ENCODE measurements at places on chromosomes 6 and 20.

DNA sequence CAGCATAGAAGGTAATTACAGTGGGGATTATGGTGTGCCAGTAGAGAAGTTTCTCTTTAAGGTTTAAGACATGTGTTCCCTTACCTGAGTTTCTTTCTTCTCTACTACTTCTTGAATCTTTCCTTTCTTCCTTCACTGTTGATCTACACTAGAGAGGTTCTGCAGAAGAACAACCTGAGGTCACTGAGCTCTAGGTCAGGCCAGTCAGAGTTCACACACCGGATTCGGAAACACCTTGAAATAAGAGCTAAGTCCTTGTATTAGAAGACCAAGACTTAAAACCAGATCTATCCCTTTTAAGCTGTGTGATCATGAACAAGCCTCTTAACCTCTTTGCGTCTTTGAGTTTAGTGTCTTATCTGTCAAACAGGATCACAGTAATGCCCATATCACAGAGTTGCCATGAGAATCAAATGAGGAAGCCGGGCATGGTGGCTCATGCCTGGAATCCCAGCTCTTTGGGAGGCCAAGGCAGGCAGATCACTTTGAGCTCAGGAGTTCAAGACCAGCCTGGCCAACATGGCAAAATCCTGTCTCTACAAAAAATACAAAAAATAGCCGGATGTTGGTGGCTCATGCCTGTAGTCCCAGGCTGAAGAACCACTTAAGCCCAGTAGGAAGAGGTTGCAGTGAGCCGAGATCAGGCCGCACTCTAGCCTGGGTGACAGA, 22.0 kb upstream of the TGM3 start:
- DNase-seq, result no peak

- DNase-seq, result no peak
Observed at GRCh38 chr6:14141351-14142062, 23.9 kb downstream of the CD83 start.

DNA sequence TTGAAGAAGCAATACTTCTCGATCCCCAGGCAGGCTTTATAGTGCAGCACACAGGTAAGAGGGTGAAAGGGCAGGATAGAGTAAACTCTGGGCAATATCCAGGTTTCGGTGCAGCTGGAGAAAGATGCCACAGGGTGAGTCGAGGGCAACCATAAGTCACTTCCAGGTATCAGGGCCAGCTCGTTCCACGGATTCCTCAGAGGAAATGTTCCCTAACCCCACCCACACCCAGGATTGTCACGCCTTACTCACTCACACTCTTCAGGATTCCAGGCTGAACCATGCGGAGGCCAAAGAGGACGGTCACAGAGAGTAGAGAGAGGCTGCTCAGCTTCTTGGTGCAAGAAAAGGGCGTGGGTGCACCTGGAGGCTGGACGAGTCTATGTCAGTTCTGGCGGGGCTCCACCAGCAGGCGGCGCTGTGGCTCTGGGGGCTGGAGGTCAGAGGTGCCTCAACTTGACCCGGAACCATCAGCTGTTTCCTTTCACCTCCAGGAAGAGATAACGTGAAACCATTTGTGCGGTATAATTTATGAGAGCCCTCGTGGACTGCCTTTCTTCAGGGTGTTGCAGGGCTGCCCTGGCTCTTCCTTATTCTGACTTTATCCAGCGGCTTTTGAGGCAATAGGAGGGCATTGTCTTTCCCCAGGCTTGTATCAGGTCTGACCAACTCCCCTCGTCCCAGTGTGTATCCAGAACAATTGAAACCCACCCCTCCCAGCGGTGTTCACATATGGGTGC, 14.5 kb upstream of the WFDC12 start:
- peak; percentile 2 for DNase-seq

DNA sequence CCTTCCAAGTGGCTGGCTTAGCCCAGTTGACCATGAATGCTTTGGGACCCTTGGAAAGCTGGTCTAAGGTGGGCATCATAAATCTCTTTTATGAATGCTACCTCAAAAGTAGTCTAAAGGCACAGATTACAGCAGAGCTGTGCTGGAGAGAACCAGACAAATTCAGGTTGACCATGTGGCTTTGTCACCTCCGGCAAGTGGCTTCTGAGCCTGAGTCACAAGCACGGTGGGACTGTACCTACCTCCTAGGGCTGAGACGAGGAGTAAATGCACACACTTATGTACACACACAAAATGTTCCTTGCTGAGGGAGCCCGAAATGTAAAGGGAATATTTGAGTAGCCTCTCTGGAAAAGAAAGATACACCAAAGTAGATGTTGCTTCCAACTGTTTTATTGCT, 155.9 kb downstream of the NFATC2 start:
- DNase-seq, result no peak

GRCh38 chr20:46205349-46205748, 87.2 kb downstream of the CD40 start:
- no peak for DNase-seq

DNA sequence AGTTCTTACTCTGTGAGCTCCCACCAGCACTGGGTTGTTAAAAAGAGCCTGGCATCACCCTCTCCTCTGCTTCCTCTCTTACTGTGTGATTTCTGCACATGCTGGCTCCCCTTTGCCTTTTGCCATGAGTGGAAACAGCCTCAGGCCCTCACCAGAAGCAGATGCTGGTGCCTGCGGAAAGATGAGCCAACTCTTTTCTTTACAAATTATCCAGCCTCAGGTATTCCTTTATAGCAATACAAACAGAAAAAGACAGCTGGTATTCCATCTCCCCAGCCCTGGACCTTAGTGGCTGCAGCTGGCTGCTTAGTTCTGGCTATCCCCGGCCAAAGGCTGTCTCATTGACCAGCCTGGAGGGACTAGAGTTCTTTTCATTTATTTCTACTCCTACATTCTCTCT, 129.1 kb downstream of the IMPG1 start:
- no peak for DNase-seq

- DNase-seq, result no peak
Observed at GRCh38 chr6:34583861-34584604, 27.9 kb upstream of the SPDEF start.

GRCh38 chr6:40325791-40326190, 261.4 kb downstream of the LRFN2 start:
- DNase-seq, result no peak

DNA sequence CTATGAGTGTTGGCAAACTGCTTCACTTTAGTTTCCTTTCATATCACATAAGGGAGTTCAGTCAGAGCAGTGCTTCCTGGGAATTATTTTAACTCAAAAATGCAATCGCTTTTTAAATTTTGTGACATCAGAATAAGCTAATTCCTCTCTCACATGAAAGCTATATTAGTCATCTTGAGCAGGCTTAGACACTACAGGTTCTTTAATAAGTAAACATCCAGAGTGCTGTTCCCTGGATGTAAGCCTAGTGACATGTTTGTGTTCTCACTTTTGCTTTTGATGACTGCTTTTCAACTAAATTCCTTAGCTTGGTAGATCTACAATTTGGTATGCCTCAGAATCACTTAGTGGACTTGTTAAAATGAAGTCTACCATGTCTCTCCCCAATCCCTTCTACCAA, 252.7 kb upstream of the POU3F2 start:
- DNase-seq, result no peak

DNA sequence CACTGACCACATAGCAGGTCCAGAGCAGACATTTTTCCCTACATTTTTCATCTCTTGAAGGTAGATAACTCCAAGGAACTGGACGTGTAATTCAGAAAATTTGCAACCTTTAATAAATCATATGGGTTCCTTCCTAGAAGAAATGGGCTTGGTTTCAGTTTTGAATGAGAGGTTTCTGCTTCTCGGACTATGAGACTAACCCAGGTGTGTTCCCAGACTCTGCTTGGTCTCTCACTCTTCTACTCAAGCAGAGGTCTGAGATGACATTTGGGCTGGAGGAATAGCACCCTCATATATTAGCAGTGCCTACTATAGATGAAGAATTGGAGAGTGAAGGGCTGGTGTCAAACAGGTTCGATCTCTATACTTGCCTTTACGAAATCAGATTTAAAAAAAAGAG, 231.2 kb downstream of the DOK5 start:
- DNase-seq, result no peak

- DNase-seq, result peak; percentile 30
Observed at GRCh38 chr20:46401478-46401860, 4.9 kb downstream of the ELMO2 start.

DNA sequence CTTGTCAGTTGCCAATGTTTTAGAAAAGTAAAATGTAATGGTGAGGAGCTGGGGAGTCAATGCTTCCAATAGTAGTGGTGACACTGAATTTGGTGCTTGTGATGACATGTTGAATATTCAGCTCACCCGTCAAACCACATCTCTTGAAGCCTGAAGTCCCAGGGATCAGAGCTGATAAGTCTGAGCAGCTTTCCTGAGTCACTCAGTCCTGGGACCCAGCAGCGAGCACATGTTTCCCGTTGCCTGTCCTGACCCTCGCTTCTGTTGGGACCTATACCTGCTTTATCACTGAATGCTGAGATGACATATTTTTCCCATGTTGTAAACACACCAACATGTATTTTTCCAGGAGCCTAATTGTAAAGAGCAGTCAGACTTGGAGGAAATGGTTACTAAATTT, 693.6 kb downstream of the QKI start:
- DNase-seq, result no peak

DNA sequence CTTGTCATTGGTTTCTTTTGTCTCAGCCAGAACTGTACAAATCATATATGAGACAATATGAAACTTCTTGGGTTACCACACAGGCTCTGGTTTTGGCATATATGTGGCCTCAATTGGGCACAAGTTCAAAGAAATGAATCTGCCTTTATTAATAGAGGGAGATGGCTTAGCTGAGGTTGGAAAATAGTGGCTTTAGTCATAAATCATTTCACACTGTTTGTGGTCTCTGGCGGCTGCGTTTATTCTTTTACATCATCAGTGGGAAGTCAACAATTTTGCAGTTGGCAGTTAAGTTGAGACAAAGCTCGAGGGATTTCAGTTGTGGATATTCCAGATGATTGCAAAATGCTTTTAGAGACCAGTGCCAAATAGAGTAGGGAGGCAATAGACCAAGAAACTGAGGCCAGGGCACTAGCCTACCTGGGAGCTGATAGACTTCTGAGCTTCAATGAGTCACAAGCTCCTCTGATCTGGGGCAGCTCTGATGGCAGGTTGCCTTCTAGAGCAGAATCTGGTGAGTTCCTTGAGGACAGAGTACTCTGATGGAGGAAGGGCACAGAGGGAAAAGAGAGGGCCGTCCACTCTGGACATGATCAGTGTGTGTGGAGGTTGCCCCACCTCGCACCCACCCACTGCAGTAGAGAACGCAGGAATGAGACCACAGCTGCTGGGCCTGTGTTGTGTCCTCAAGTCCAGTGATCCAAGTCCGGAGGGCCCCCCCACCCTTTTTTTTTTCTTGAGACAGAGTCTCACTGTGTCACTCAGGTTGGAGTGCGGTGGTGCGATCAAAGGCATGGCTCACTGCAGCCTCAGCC, 73.5 kb downstream of the ARMC2 start:
- DNase-seq, result no peak

- no peak for DNase-seq
Observed at GRCh38 chr6:153588330-153588729, 450.7 kb upstream of the OPRM1 start.

DNA sequence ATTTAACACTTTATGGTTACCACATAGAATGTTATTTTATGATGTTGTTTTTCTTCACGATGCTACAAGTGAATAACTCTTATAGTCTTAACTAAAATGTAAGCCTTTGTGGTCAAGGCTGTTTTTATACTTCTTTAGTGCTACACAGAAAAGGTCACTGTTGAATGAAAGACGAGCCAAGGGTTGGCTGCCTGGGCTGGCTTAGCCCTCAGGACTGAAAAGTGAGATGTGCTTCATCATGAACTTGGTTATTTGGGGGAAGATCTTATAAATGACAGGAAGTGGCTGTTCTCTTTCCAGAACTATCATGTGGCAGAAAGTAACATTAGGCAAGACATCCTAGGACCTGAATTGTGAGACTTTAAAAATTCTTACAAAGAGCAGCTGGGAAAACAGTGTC, 404.0 kb downstream of the BTBD3 start:
- no peak for DNase-seq

- DNase-seq, result no peak
Observed at GRCh38 chr6:46741482-46741881, 5.3 kb upstream of the ANKRD66 start.

- DNase-seq, result no peak
Observed at GRCh38 chr20:4881006-4881730, 120.1 kb downstream of the SLC23A2 start.

GRCh38 chr20:56628873-56629463, at the start of gene TFAP2C:
TFAP2C (plus strand) TSS chr20:56629306; CDS start chr20:56629545, 239 bp downstream.
- no peak for DNase-seq

DNA sequence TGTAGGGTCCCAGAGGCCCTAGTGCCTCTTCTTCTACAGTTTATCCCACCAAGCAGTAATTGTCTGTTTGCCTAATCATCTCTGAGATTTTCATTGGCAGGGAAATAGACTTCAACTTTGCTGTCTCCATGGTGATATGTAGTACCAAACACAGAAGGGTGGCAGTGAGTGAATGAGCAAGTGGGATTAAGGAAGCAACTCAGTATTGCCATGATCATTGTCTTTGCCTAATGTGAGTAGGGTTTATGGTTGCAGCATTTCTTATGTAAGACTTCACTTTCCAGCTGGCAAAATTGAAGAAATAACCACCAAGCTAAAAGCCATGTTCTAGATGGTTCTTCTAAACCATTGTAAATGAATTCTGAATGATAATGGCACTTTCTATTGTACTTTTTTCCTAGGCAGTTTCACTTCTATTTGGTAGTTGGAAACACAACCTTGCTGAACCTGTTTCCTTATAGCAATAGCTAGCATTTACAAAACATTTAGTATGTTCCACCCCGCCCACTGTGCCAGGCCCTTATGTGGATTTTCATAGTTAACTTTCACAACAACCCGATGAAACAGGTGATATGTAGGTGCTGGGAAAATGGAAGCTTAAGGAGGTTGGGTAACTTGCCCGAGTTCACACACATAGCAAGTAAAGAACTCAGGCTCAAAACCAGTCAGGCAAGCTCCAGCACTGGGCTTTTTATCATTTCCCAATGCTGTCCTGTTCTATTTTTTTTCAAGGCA, 32.0 kb downstream of the ZC2HC1B start:
- no peak for DNase-seq

DNA sequence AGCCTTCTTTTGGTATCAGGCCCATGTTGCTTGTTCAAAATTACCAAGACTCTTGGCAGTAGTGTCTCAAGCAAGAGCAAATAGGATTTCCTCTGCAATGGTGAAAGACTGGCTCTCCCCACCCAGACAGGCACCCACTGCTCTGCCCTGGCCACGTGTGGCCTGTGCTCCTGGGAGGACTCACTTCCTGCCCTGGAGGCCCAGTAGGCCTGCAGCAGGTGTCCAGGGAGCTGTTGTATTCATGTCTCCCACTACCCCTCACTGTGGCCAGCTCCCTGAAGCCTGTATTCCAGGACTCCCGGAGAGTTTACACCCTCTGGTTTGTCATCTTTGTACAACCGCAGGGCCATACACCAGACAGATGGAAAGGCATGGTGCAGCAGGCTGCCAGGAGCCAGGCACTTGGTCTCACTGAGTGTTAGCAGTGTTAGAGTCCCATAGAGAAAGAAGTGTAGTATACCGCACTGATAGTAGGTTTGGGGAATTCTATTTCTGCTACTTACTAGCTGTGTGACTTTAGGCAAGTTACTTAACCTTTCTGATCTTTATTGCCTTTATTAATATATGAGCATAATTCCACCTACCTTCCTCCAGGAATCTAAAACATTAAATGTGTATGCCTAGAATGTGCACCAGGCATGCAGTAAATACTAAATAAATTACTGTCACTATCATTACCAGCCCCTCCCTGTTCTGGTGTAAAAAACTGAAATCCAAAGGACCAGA, 159.7 kb downstream of the TMEM242 start:
- no peak for DNase-seq
